Mesenteric fat pad (tissue), 1 donor: ENCODE measurements at places on chromosomes 1 and 21. TPM values are rescaled to one million over a fixed set of nuclear protein-coding genes. Genes with fewer than 3 reads are reported as not detected.

GRCh38 chr21:41682719-41683179 is 84.1 kb downstream of the RIPK4 start:
- DNase-seq, result no peak

- no peak for DNase-seq
Observed at GRCh38 chr1:39404876-39405275, 86.6 kb upstream of the BMP8A start.

- DNase-seq, result no peak
Observed at GRCh38 chr1:8367571-8368194, 49.8 kb downstream of the SLC45A1 start.

GRCh38 chr1:55214212-55214933 is 791 bp downstream of the USP24 start:
- DNase-seq, result no peak

DNA sequence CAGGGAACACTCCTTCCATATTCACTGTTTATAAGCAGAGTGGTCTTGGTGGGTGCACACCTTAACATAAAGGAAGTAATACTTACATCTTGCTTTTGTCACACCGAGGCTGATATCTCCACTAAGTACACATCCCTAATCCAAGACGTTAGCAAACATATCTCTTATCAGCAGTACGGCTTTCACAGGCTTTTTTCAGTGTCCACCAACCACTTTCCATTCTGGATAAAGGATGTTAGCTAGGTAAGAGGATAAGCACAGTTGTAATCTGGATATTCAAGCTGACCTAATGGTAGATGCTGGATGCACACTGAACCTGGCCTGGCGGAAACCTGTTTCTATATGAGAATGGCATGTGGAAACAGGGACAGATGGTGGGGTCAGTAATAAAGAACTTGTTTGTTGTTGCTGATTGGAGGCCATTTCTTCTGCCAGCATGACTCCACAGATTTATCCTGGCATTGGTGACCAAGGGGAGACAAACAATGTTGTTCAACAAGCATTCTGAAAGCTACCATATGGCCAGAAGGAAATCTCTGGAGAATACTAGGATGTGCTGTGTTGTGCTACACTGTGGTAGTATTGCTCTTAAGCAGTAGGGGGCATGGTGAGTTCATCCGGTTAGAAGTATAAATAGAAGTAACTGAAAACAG is 416.4 kb downstream of the PTBP2 start:
- DNase-seq, result no peak

GRCh38 chr1:71647513-71648300 is 566.9 kb upstream of the ZRANB2 start:
- no peak for DNase-seq

GRCh38 chr1:207009182-207009850 is 23.2 kb downstream of the C1orf116 start:
- no peak for DNase-seq

The KRTAP7-1 gene
- total RNA-seq, result not detected

The NME7 gene
- total RNA-seq, result 10.8 TPM
